ENCODE measurements at places on chromosomes 12 and 14. TPM values are rescaled to one million over a fixed set of nuclear protein-coding genes. Genes with fewer than 3 reads are reported as not detected.

The CRIP1 gene
- polyA plus RNA-seq, result 1.7 TPM

- no peak for DNase-seq
Measured at GRCh38 chr14:54354096-54354495, 42.7 kb upstream of the CDKN3 start.

GRCh38 chr12:92065639-92066038 is 80.0 kb downstream of the BTG1 start:
- DNase-seq, result no peak

The KRT2 gene
- polyA plus RNA-seq, result 0.69 TPM
